ENCODE measurements at places on chromosomes 7 and 10.

DNA sequence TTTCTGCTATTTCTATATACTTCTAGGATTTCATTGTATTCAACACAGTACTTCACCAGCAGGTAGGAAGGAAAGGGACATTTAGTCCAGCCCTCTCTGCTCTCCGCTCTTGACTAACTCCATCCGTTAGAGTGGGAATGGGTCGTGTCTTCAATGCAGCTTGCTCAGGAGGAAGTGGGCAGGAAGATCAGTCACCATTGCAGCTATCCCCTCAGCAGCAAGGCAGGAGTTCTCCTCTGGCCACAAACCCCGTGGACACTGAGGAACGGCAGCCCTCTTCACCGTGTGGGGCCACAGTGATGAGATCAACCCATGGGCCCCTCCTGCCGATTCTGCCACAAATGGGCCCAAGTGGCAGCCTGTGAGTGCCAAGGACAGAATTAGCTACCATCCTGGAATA lies 30.2 kb upstream of the IKZF1 start:
- no peak for DNase-seq

DNA sequence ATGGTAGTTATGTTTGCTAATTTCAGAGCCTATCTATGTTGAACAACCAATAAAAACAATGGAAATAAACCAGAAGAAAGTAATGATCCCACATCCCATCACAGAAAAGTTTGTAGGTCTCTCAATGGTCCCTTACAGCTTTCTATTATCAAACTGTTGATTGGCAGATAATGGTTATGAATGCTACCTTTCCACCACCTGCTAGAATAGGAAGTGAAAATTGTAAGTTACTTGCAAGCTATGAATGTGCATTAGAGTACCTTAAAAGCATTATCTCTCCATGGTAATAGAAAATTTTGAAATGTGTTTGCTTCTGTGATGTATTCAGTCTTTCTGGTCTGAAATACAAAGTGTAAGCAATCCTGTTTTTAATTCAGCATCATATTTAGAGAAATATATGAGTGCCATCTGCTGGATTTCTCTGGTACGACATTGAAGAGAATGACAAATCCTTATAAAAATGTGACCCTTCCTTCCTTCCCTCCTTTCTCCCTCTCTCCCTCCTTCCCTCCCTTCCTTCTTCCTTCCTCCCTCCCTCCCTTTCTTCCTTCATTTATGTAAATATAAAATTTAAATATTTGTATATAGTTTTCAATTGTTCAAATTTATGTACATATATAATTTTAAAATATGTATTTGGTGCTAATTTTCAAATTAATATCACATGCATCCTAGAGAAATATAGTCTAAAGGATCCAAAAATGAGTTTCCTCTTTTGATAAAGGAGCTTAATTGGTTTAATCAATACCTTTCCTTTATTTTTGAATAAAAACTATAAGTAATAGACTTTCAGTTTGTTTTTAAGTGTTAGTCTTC lies 41.4 kb upstream of the PNLIPRP3 start:
- no peak for DNase-seq

- DNase-seq = no peak
These were observed 13.7 kb downstream of the CDHR1 start for GRCh38 chr10:84208023-84208422.

GRCh38 chr7:9889554-9889953 lies 1084.1 kb upstream of the PHF14 start:
- DNase-seq = no peak

GRCh38 chr7:1794888-1795542 lies 124.9 kb downstream of the ELFN1 start:
- DNase-seq = no peak

DNA sequence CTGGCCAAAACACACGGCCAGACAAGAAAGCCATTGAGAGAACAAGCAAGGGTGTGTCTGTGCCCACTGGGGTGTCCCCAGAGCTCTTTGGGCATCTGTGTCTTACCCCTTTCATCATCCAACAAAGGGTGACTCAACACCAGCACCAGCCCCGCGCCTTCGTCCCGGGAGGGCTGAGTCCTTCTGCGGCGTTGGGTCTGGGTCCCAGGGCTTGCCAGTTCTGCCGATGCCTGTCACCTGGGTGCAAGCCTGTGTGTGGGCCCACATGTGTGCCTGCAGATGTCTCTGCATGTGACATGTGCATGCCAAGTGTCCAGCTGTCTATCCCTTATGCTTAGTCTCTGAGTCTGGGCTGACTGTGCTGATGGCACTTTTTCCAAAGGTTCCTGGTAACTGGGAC lies 24.4 kb upstream of the ELN start:
- no peak for DNase-seq

DNA sequence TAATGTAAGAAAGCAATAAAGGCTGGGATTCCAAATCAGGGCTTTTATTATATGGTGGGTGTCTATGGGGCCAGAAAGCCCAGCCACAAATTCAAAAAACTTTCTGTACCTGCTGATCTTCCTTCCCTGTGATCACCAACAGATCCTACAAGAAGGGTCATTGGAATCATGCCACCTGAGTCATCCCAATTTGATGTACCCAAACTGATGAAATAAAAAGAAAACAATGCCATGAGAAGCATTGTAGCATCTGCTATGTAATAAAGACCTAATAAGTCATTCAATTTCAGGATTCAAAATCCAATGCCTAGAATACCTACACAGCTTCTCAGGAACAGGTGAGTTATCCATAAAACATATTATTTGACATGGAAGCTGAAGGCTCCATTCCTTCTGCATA lies 228.8 kb downstream of the DKK1 start:
- no peak for DNase-seq

DNA sequence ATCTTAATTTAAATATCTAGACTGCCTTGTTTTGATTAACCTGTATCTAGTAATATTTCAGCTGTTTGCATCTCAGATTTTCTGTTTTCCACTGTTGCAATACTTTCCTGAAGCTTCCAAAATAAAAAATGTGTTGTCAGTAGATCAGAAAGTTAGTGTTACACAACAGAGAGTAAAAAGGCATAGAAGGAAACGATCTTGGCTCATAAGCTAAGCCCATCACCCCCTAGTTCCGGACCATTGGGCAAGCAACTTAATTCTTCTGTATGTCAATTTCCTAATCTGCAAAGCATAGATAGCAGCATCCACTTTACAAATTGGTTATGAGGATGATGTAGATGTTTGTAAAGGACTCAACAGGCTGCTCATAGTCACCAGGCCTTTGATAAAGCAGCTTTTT lies 4.4 kb downstream of the PON3 start:
- DNase-seq = no peak

DNA sequence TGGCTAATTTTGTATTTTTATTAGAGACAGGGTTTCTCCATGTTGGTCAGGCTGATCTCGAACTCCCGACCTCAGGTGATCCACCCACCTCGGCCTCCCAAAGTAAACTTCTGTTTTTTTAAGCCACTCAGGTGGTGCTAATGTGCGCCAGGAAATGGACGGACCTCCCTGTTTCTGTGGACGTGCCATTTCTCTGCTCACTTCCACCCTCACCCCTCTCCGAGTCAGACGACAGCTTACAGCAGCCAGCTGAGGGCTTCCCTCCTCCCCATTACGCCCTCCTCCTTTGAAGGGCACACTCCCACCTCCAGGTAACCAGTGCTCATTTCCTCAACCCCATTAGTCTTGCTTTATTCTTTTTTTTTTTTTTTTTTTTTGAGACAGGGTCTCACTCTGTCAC lies 41.7 kb upstream of the EZH2 start:
- no peak for DNase-seq

- DNase-seq = no peak
These were observed 54.7 kb downstream of the RBM20 start for GRCh38 chr10:110698782-110699201.

- no peak for DNase-seq
These were observed 133.7 kb upstream of the NAMPT start for GRCh38 chr7:106418526-106418925.
